ENCODE measurements at places on chromosomes 16 and 17. TPM values are rescaled to one million over a fixed set of nuclear protein-coding genes. Genes with fewer than 3 reads are reported as not detected.

The PLA2G10 gene
- polyA plus RNA-seq: 1.4 TPM

DNA sequence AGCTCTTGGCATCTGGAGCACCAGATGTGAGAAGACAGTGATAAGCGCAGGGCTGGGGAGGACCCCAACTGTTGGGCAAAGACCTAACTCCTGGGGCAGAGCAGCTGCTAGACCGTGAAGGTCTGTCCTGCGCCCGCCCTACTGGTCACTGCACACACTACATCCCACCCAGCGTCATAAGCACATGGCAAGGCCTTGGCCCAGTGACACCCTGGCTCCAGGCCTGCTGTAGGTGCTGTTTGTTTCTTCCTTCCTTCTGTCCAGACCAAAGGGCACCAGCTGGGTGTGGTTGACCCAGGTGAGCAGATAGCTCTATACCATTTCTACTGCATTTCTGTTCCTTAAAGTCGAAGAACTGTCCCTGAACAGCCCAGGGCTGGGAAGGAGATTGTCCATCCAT is 6.4 kb downstream of the TRPV3 start:
- DNase-seq: no peak

DNA sequence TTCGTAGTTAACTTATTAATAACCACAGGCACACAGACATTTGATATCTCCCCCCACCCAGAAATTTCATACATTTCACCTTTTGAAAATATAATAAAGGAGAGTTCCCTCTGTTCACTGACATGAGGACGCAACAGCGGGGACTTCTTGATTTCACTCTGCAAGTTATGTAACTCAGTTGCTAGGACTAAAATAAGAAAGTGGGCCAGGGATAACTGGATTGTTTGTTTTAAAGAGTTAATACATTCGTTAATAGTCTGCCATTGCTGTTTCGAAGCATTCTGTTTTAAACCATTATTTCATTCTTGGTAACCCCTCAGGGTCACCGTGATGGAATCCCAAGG is 1.2 kb downstream of the RHOT1 start:
- DNase-seq: no peak

GRCh38 chr16:27458258-27458657 is 56.3 kb downstream of the IL21R start:
- peak; percentile 11 for DNase-seq

DNA sequence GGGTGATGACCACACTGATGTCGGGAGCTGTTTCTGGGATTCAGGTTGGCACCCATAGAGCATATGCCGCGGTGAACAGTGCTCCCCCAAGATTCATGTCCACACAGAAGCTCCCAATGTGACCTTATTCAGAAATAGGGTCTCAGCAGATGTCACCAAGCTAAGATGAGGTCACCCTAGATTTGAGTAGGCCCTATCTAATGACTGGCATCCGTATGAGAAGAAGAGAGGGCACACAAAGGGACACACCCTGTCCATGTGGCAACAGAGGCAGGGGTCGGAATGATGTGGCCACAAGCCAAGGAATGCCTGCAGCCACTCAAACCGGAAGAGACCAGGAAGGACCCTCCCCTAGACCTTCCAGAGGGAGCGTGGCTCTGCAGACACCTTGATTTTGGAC is 35.5 kb downstream of the TBC1D16 start:
- DNase-seq: no peak

The KRT222 gene
- polyA plus RNA-seq: 0.65 TPM

DNA sequence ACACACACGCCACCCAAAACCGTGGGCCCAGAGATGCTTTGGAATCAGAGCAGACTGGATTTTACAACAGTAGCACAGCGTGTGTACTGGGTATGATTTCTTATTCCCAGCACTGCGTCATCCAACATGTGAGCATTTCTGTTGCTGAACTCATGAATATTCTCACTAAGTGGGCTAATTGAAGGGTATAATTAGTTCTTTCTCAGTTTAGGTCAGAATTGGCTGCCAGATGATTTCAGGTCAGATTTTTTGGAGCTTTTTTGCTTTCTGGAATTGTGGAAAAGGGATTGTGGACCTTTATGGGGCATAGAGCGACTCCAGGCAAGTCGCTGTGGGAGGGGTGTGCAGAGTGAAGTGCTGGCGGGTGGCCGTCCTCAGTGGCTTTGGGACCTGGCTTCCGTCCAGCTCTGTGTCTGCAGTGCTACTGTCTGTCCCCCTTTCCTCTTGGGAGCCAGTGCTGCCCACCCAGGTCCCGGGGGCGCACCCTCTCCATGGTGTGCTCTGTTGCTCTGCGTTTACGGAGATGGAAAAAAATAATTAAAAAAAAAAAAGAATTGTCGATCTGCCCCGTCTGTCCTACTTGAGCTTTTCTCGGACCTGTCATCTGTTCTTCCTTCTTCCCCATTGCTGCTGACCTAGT is 25.0 kb downstream of the FOXK2 start:
- no peak for DNase-seq

- DNase-seq: no peak
Measured at GRCh38 chr16:67169011-67169451, 1.3 kb upstream of the NOL3 start.

The RPL23 gene
- 2,357 TPM for polyA plus RNA-seq

DNA sequence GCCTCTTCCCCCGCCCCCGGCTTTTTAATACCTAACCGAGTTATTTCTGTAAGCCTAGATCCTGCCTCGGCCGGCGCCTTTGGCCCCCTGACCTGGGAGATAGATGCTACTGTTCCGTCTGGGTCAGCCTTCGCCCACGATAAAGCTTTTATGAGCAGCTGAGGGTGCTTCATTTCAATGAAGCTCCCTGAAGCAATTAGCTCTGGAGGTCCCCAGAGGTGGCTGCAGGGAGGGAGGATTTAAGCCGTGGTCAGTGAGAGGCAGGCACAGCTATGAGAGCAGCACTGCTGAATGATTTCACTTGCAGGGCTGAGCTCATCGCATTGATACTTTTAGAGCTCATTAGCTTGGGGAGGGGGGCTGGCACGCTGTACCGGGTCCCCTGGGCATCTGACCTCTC is 89.4 kb downstream of the RPA1 start:
- no peak for DNase-seq

GRCh38 chr17:7935859-7936258 is 3.9 kb downstream of the CNTROB start:
- DNase-seq: no peak

The TP53TG3C gene
- polyA plus RNA-seq: not detected

- no peak for DNase-seq
Measured at GRCh38 chr17:60909405-60909804, 231.8 kb downstream of the BCAS3 start.

DNA sequence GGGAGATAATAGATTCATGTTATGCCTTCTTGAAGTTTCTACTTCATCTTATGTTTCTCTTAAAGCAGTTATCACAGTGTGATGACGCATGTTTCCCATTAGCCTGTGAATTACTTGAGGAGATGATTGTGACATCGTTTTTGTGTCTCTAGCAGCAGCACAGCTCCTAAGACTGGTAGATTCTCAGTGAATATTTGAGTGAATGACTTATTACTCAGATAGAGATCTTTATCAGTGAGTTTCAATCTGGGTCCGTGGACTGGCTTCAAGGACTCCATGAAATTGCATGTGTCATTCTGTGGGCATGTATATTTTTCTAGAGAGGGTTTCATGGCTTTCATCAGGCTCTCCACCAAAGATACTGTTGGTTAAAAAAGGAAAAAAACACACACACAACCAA is 29.9 kb downstream of the YPEL2 start:
- no peak for DNase-seq

DNA sequence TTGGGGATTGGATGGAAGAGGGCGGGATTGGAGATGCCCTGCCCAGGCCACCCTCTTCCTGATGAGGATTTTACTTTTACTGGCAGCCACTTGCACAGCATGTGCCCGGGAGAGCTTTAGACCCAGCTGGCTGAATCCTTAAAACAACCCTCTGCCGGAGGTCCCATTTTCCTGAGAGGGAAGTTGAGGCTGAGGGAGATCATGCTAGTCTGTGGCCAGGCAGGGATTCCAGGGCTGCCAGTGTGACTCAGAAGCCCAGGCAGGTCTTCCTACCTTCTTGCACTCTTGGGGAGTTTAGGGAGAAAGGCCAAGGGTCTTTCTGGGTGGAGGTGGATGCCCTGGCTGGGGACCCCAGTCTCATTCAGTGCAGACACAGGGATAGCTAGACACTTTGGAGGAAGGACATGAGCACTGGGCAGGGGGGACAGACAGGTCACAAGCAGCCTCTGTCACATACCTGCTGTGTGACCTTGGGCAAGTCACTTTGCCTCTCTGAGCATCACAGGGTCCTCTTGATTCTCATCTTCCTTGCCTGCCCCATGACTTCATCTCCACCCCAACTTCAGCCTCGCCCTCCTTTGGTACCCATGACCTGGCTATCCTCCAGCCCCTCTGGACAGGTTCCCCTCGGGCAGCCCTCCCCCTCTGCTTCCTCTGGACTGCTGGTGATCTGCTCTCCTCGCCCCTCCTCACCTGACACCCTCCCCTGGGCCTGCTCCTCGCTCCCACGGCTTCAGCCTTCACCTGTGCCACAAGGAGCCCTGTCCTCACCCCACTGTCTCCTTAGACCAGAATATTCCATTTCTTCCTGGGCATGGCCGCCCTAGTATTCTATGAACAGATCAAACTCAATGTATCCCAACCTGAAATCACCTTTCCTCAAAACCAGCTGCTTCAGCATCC is 11.3 kb upstream of the DCAF7 start:
- DNase-seq: no peak

GRCh38 chr17:81710514-81711308 is 1.4 kb upstream of the SLC25A10 start:
- no peak for DNase-seq

GRCh38 chr17:78767806-78768205 is 14.3 kb downstream of the CYTH1 start:
- no peak for DNase-seq

DNA sequence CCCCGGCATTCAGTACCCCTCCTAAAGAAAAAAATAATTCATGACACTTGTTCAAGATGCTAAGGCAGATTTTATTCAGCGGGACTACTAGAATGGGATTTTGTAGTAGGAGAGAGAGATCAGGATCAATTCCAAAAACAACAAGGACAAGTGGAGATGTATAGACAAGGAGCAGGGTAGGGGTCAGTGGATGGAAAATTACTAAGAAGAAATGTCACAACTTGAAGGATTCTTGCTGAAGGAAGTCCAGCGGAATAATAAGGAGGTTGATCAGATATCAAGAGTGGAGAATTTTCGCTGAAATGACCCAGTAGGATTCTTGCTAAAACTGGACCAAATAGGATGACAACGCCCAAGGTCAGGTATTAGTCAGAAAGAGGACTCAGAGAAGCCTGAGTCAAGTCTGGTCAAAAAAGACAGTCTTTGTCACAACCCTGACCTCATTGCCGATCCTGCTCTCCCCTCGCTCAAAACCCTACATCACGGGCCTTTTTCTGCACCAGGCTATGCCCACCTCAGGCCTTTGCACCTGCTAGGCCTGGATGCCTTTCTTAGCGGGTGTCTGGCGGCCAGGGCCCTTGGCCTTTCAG is 36.9 kb downstream of the MMD start:
- DNase-seq: no peak

- no peak for DNase-seq
Measured at GRCh38 chr17:3104322-3104721, at the start of gene OR1D2. Gene OR1D2 (minus strand): TSS chr17:3104422. CDS start chr17:3092996, 11,426 bp downstream.

DNA sequence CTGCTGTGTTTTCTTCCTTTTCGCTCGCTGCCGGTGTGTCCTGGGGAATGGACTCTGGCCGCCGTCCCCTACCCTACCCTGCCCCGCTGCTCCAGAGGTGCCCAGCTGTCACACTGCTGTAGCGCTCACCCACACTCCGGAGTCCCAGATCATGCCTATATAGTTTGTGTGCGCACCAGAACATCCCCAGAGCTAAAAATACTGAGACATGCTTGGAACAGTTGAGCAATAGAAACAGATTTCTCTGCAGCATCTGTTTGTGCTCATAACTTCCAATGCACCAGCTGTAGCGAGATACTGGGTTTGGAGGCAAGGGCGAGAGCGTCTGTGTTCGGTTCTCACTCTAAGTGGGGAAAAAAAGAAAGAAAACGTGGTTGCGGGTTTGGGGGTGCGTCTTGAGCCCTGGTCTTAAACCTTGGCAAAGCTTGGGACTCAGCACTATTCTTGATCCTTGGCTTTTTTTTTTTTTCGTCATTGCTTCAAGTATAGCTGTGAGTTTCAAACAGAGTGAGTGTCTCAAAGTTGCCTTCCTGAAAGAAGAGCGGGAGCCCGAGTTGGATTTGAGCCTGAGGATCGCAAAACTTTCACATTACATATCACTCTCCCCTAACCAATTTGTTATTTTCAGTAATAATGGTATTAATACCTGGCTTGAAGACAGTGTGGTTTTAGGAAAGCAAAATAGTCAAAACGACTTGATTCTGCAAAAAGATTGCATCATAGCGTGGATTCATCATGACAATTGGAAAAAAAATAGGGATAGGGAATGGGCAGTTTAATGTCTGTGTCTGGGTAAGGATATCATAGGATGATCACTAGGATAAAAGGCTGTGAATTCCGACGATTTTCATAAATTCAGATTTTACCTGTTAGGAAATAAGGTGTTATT is 621 bp downstream of the KCNJ2 start:
- DNase-seq: no peak

DNA sequence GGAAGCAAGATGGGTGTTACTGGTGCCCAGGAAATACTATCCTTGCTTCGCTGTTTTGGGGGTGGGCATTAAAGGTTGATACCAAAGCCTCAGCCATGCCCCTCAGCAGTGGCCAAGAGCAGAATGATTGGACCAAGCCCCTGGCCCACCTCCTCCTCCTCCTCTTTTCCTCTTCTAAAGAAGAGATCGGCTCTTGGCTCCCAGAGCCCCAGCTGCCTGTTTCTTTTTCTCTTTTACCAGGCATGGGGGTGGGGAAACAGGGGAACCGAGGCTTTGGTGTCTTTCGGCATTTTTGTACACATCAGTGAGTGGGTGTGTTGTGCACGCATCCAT is 5.8 kb downstream of the THRA start:
- DNase-seq: no peak
